ENCODE measurements at places on chromosomes 7 and 10. TPM values are rescaled to one million over a fixed set of nuclear protein-coding genes. Genes with fewer than 3 reads are reported as not detected.

Gene GHITM
- 181 TPM for total RNA-seq

Gene LMOD2
- total RNA-seq: not detected

Gene PNLIPRP2
- not detected for total RNA-seq

Gene AEBP1
- 45.8 TPM for total RNA-seq

Gene CALML5
- not detected for total RNA-seq

Gene ANXA8L1
- total RNA-seq: 2.0 TPM

Gene GPNMB
- total RNA-seq: 65.4 TPM

Gene OR6V1
- total RNA-seq: not detected

Gene NAT16
- not detected for total RNA-seq

Gene CYP2E1
- total RNA-seq: 0.99 TPM

- no peak for DNase-seq
Measured at GRCh38 chr7:140367528-140367927, 30.8 kb downstream of the SLC37A3 start.

- no peak for DNase-seq
Measured at GRCh38 chr7:7653593-7654187, 13.1 kb downstream of the UMAD1 start.

- DNase-seq: no peak
Measured at GRCh38 chr10:53395449-53395848, 622.9 kb upstream of the MBL2 start.

DNA sequence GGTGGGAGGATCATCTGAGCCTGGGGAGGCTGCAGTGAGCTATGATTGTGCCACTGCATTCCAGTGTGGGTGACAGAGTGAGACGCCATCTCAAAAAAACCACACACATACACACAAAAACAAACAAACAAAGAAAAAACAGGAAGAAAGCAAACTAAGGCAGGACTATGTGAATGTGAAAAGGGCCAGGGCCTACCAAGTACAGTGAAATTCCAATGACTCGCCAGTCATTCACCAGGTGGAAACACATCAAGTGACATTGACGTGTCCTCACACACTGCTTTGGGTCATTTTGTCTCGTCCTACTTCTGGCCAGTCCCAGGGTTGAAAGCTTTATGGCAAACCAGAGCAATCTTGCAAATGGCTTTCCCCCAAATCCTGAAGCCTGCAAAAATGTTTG lies 79.9 kb downstream of the HIP1 start:
- DNase-seq: no peak

DNA sequence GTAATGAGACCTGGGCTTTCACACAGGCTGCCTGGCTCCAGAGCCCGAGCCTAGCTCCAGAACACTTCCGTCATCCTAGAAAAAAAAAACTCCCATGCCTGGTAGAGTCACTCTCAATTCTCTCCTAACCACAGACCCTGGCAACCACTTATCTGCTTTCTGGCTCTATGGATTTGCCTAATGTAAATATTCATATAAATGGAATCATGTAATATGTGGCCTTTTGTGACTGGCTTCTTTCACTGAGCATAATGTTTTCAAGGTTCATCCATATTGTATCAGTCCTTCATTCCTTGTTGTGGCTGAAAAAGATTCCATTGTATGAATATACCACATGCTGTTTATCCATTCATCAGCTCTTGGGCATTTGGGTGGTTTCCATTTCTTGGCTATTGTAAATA lies 167.7 kb upstream of the MKLN1 start:
- DNase-seq: peak; percentile 70

GRCh38 chr7:19665399-19666008 lies 43.3 kb downstream of the POLR1F start:
- DNase-seq: no peak

DNA sequence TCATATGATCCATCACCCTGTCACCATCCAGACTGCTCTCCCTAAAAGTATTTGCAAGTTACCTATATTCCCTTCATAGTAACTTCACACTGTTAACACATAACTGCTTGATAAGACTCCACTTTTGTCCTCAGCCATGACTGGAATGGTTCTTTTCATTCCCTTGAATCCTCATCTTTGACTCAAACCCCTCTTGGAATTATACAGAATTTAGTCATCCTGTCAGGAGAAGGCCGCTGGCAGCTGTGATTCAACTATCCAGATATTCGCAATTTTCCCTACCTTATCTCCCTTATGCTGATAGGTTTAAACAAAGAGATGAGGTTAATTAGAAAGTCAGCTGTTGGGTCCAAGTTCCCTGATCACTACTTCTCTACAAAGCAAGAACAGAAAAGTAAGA lies 143.0 kb upstream of the HPS1 start:
- DNase-seq: no peak

DNA sequence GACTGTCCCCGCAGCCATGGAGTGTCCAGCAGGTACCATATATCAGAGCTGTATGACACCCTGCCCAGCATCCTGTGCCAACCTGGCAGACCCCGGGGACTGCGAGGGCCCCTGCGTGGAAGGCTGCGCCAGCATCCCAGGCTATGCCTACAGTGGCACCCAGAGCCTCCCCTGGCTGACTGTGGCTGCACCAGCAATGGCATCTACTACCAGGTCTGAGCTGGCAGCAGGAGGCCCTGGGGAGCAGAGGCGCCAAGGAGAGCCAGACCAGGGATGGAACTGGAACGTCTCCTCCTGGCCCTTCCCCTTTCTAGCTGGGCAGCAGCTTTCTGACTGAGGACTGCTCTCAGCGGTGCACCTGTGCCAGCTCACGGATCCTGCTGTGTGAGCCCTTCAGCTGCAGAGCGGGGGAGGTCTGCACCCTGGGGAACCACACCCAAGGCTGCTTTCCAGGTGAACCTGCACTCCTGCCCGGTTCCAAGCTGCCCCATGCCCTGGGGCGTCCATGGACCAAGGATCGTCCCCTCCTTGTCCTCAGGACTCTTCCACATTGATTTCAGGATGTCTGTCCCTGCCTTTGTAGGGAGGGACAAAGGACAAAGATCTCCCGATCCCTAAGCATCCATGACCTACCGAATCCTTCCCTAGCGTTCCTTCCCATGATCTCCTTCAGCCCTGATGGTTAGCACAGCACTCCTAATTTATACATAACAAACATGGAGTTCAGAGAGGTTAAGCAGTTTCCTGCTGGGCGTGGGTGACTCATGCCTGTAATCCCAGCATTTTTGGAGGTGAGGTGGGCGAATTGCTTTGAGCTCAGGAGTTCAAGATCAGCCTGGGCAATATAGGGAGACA lies 33.3 kb downstream of the EPHB4 start:
- peak; percentile 27 for DNase-seq

DNA sequence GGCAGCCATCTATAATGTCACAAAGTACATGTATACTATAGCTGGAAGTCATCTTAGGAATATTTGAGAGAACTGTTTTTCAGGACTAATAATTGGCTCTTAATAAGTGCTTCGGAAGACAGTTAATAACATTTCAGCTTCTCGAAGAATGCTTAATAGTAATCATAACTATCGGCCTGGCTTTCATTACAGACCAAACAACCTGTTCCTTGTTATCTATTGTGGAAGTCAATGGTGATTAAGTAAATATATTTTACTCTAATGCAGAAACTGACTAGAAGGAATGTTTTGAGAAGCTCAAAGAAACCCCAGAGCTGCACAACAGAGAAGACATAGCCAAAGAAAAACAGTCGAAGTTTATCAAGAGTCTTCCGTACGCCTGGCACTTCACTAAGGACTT lies 106.8 kb upstream of the FAM133B start:
- DNase-seq: no peak

- DNase-seq: no peak
Measured at GRCh38 chr10:125592897-125593296, 90.1 kb downstream of the TEX36 start.

GRCh38 chr7:111159426-111159825 lies 68.5 kb downstream of the LRRN3 start:
- DNase-seq: no peak

DNA sequence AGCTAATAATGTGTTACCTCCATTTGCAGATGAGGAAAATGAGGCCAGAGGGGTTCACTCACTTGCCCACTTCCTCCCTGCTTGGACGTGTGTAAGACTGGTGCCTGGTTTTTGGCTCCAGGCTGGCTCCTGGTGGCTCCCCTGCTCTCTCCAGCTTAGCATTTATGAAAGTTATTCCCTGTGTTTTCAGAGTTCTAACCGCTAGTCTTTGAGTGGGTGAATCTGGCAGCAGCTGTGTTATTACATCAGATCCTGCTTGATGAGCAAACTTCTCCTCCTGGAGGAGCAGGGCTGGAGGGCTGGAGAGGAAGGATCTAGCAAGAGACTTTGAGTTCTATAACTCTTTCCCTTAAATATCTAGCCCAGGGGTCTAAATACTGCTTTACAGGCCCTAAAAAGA lies 80.9 kb upstream of the AGBL3 start:
- peak; percentile 80 for DNase-seq

GRCh38 chr7:65503434-65504152 lies 129.9 kb downstream of the ZNF92 start:
- DNase-seq: no peak

DNA sequence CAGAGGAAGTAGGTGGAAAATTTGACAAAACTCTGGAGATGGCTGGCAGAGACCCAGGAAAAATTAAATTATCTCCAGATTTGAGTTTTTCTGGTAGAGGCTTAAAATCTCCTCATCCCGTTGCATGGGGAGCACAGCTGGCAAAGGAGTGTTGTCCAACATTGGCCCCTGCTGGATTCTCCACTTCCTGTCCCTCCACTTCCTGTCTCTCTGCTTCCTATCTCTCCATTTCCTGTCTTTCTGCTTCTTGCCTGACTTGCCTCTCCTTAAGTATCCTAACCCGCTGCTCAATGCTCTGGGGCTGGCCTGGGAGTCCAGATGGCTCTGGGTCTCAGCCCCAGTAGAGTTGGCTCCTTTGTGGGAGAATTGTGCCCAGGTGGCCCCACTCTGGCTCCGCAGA lies 65.8 kb upstream of the EMX2 start:
- no peak for DNase-seq

DNA sequence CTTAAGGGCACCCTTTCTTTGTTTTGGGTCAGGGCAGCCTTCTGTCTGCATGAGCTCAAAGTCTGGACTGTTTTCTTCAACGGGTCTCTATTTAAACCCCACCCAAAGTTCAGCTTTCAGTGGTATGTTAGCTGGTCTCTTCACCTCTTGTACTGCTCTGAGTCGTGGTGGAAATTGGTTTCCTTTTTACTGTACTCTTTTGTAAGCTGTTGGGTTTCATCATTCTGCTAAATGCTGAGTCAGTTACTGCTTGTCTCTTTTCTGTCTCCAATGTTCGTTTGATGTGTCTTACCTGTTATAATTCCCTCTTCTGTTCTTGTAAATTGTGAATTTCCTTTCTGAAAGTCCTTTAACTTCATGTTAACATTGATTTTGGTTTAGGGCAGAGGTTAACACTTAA lies 64.1 kb upstream of the MALRD1 start:
- no peak for DNase-seq

DNA sequence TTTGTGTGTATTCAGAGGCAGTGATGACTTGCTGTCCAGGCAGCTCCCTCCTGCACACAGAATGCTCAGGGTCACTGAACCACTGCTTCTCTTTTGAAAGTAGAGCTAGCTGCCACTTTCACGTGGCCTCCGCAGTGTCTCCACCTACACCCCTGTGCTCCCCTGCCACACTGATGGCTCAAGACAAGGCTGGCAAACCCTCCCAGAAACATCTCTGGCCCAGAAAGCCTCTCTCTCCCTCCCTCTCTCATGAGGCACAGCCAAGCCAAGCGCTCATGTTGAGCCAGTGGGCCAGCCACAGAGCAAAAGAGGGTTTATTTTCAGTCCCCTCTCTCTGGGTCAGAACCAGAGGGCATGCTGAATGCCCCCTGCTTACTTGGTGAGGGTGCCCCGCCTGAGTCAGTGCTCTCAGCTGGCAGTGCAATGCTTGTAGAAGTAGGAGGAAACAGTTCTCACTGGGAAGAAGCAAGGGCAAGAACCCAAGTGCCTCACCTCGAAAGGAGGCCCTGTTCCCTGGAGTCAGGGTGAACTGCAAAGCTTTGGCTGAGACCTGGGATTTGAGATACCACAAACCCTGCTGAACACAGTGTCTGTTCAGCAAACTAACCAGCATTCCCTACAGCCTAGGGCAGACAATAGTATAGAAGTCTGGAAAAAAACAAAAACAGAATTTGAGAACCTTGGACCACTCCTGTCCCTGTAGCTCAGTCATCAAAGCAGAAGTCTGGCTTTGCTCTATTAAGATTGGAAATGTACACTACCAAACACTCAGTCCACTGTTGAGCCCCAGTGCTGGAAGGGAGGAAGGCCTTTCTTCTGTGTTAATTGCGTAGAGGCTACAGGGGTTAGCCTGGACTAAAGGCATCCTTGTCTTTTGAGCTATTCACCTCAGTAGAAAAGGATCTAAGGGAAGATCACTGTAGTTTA lies 15.8 kb downstream of the SCD start:
- DNase-seq: no peak

GRCh38 chr10:98265403-98266378 lies 2.3 kb downstream of the LOXL4 start:
- DNase-seq: no peak

- peak; percentile 44 for DNase-seq
Measured at GRCh38 chr10:111481261-111481826, 404.5 kb downstream of the ADRA2A start.

DNA sequence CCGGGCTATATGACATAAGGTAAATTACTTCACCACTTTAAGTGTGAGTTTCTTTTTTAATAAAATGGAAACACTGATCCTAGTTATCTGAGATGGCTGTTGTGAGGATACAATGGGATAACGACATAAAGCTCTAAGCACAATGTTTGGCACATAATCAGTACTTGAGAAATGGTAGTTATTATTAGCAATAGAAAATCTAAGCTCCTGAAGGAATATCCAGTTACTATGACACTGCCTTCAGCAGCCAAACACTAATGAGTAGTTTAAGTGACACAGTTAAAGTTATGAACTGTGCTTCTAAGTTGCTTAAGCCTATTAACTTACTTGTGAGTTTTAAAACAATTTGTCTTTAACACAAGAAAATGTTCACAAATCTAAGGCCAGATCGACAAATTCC lies 96.8 kb downstream of the ELAPOR2 start:
- DNase-seq: no peak

- peak; percentile 14 for DNase-seq
Measured at GRCh38 chr7:108406222-108406890, 49.9 kb downstream of the NRCAM start.

DNA sequence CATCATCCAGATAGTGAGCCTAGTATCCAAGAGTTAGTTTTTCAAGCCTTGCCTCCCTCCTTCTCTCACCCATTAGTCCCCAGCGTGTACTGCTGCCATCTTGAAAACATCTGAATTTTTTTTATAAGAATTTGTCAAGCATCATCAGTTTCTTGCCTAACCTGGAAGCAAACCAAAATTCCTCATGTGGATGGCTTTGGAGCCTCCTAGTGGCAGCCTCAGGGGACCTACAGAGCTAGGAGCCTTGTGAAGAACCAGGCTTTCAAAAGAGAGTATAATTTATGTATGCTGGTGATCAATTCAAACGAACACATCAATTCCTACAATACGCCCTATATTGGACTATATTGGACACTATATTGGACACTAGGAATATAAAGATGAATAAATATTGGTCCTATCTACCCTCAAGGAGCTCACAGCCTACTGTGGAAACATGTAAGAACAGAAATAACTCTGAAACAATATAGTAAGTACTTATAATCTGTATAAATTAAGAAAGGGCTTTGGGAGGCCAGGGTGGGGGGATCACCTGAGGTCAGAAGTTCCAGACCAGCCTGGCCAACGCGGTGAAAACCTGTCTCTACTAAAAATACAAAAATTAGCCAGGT lies 63.4 kb downstream of the HPSE2 start:
- peak; percentile 15 for DNase-seq

Data from MG63 (cell line).